ENCODE measurements at places on chromosomes 13 and 19.

DNA sequence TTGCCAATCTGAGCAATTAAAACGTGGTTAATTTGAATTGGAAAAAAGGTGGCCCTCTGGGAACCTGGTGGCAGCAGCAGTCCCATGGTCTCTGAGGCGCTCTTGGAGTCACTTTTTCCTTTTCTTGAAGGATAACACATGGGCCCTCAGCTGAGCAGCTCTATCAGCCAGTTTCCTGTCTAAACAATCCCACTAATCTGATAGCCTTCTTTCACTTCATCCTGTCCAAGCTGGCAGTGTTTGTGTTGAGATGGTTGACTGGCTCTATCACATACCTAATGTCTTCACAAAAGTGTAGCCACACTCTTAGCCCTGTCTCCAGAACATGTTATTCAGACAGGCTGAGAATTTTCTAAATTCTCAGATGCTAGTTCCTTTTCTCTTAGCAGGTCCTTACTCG lies 10.7 kb downstream of the MZT1 start:
- no peak for DNase-seq

GRCh38 chr13:31012655-31013024 lies 80.2 kb downstream of the TEX26 start:
- no peak for DNase-seq

DNA sequence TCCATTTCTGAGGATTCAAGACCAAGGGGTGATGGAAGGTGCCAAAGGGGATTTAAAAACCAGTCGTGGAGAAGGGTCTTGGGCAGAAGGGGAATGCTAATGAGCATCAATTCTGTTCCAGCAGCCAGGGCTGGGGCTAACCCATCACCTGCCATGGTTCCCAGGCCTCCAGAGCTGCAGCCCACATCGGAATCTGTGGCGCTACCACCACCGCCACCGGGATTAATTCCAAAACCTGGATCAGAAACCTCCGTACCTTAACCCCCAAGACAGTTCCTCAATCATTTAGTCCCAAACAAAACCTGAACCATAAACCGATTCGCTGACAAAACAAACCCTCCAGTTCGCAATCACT lies 583 bp downstream of the ZNF615 start:
- DNase-seq = no peak

DNA sequence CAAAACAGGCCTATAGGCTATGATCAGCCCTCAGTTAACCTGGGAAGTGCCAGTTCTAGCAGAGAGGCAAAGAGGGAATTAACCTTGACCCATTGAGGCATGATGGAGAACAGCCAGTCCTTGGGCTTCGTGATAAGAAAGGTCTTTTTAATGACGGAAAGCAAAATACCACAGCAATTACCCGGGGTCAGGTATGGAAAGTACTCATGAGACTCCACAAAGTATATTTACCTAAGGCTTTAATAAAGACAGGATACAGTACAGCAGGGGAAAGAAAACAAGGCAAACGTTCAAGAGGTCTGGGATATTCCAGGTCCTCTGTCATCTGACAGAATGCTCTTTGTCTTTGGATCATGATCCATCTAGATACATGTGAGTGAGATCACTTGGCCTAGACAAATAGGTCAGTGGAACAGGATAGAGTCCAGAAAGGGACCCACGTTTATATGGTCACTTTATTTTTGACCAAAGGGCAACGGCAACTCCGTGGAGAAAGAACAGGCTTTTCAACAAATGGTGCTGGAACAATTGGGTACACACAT lies 52.2 kb downstream of the WDFY2 start:
- no peak for DNase-seq

DNA sequence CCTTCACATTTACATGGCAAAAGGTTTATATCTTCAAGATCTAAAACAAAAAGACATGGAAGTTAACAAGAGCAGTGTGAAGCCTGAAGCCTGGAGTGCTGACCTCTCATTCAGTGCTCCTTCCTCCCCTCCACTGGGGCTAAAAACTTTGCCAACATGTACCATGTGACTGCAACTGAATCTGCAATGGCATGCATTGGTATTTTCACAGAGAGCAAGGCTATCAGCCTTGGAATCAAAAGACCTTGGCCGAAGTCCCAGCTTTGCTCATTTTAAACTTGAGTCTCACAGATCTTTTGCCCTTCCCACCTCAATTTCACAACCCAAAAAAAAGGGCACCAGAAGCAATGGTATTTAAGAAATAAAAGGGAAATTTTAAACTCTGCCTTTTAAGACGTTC lies 325.1 kb downstream of the DCT start:
- no peak for DNase-seq

- DNase-seq = no peak
These were observed 207.0 kb downstream of the TDRD3 start for GRCh38 chr13:60604058-60604457.

GRCh38 chr19:13823901-13824300 lies 28.7 kb downstream of the ZSWIM4 start:
- DNase-seq = no peak

- DNase-seq = no peak
These were observed 3.1 kb downstream of the TMEM86B start for GRCh38 chr19:55225415-55225958.

- DNase-seq = no peak
These were observed 11.5 kb downstream of the HIPK4 start for GRCh38 chr19:40378509-40378908.

DNA sequence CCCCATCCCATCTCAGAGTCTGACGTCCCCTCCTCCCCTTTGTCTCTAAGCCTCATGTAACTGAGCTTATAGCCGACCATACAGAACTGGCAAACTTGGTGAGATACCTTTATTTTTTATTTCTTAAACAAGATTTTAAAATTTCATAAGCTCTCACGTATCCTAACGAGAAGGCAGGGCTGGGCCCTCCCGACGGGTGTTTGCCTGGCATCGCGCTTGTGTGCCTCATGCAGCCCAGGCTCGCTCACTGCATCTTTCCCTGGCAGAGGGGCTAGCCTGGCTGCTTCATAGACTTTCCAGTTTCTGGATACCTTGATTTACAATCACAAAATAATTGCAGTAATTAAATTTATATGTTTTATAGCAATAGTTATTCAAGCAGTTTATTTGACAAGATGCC lies 69.0 kb downstream of the GGACT start:
- no peak for DNase-seq

DNA sequence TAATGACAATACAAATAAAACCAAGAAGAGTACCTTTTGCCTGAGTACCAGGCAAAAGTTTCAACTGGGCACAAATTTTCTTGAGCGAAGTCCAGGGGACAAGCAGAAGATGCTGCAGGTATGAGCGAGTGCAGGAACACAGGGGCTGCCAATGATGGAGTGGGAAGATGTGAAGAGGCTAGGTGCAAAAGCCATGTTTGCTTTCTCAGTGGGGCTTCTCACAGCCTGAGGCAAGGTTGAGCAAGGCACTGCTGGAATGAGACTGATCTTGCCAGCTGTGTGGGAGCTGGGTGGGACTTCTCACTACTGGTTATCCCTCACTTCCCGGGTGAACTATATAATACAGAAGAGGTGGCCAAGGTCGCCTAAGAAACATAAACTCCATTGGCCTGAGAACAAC lies 1200.7 kb downstream of the SLITRK1 start:
- DNase-seq = no peak

GRCh38 chr13:45200701-45201232 lies at the start of gene KCTD4:
KCTD4 (minus strand) TSS chr13:45201045; CDS start chr13:45194567, 6,478 bp downstream.
- DNase-seq = no peak

DNA sequence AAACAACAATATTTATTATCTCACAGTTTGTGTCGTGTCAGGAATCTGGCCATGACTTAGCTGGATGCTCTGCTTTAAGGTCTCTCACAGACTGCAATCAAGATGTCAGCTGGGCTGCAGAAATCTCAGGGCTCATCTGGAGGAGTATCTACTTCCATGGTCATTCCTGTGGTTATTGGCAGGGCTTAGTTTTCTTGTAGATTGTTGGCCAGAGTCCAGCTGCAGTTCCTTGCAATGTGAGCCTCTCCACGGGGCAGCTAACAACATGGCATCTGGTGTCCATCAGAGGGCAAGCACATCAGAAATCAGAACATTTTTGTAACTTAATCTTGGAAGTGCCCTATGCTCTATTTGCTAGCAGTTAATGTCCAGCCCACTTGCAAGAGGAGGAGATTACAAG lies 45.7 kb upstream of the TDRD3 start:
- DNase-seq = no peak

DNA sequence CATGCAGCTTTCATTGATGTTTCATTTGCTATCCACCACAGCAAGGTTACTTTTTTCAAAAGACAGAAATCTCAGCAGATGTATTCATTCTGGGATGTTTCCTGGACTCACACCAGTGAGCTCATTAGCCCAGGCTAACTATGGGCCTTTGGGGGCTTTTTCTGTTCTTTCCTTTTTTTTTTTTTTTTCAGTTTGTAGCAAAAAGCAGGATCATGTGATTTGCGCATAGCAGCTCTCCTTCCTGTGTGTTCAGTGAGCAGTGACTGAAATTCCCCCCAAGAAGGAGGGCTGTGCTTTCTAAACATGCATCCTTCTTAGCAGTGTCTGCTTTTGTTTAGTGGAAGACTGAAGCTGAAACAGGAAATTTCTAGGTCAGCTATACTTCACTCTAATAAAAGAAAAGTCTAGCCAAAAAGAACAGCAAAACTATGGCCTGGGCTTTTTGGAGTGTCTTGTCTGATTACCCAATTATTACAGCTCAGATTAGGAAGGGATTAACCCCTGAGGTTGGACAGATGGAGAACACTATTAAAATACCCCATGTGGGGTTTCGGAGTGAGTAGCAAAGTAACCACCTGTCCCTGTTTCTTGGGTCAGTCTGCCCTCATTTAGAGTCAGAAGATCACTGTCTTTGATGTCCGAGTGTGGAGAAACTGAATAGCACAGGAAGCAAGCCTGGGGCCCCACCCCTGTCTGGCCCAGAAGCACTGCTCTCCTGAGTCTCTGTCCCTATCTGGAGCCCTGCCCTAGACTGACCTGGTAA lies 8.9 kb upstream of the AMER2 start:
- DNase-seq = no peak

GRCh38 chr13:52706081-52706480 lies 33.5 kb downstream of the CNMD start:
- DNase-seq = no peak

GRCh38 chr13:43799191-43799590 lies 12.4 kb upstream of the ENOX1 start:
- no peak for DNase-seq

- no peak for DNase-seq
These were observed 121.6 kb downstream of the CYSLTR2 start for GRCh38 chr13:48775285-48775684.

DNA sequence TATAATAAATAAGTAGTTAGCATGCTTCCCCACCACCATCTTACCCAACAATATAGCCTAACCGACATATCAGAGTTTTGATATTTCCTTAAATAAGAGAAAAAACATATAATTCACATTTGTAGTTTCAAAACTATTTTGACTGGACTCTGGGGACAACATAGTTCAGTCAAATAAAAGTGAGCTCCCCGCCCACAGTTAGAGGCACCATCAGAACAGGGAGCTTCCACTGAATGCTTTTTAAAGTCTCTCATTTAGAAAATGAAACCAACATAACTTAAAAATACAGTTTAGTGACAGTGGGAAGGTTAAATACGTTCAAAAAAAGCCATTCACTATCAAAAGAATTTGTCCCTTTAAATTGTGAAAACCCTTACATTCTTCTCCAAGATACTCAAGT lies 92.8 kb downstream of the EPSTI1 start:
- no peak for DNase-seq

GRCh38 chr13:47437406-47437805 lies 540.6 kb upstream of the HTR2A start:
- DNase-seq = no peak

- DNase-seq = no peak
These were observed 30.2 kb downstream of the MEIS3 start for GRCh38 chr19:47389150-47389556.

DNA sequence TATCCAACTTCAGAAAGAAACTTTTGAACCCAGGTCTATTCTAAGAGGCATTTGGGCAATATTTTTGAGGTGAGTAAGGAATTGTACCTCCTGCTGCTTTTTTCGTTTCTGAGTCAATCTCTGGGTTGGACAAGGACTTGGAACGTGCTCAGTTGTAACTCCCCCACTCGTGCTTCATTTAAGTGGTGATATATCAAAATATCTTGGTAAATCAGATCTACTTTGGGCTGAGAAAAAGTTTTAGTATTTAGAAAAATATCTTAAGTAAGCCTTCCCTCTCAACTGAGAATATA lies 728.9 kb downstream of the EFNB2 start:
- no peak for DNase-seq

DNA sequence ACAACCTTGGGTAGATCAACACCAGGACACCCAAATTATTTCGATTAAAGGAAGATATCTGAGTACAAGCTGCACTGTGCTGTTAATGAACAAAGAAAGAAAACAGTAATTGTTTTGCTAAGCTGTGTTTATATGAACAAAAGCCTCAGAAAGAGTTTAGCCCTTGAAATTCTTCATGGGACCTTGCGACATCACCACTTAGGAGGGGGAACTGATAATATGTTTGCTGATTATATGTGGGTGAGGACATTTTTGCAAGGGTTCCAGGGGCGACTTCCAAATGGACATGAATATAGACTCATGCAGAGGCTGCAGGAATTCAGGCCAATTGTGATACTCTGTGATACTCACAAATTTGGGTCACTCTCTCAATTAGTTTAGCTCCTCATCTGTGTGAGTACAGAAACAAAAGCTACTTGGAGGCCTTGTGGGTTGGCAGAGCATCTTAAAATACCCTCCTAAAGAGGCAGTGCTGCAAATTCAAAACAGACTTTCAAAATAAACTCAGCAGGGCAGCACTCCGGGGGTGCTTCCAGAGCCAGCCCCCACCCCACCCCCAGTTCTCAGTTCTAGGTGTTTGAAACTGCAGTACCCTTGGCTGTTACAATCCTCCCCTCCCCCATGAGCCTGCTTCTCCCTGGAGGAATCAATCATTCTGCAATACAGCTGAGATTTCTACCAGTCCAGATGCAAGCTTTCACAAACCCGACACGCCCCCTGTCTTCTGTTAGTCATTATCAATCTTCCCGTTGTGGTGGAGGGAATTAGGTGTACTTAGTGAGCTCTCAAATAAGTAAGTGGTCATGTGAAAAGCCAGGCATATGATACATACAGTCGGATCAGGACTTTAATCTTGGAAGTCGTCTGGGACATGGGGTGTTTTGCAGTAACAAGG lies 97.0 kb upstream of the MBNL2 start:
- no peak for DNase-seq

GRCh38 chr19:39139305-39139874 lies 13.8 kb downstream of the PAK4 start:
- no peak for DNase-seq

GRCh38 chr13:35630551-35631275 lies 154.2 kb upstream of the MAB21L1 start:
- DNase-seq = no peak

DNA sequence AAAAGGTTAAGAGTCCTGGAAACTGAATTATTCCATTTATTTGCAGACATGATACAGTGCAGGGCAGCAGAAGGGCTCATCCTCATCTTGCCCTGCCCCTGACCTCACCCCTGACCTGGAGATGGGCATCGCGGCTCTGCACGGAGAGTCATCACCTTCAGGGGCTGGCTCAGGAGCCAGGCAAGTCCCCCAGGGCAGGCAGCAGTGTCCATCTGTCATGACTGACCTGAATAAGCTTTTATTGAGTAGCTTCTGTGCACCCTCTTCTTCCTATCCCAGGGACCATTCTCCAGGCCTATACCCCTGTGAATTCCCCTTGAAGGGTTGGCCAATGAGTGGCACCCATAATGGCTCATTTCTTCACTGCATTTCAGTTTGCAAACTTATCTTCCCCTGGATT lies 484.2 kb downstream of the ZNF536 start:
- DNase-seq = no peak

GRCh38 chr19:46731584-46731983 lies 14.3 kb upstream of the FKRP start:
- DNase-seq = no peak

- DNase-seq = no peak
These were observed 81.7 kb downstream of the ZNF429 start for GRCh38 chr19:21587117-21587461.

GRCh38 chr19:37594982-37595382 lies 306 bp downstream of the ZNF540 start:
- peak; percentile 41 for DNase-seq

All from T follicular helper cell (primary cell).